ENCODE measurements at places on chromosomes 13 and 19.

GRCh38 chr13:100439247-100439970 is 149.2 kb downstream of the GGACT start:
- DNase-seq: no peak

GRCh38 chr13:40595693-40596092 is 70.7 kb downstream of the FOXO1 start:
- no peak for DNase-seq

GRCh38 chr19:39497996-39498797 is 550 bp upstream of the DLL3 start:
- peak; percentile 49 for DNase-seq

- DNase-seq: peak; percentile 9
These were observed 116.2 kb upstream of the FNDC3A start for GRCh38 chr13:48859272-48860105.

DNA sequence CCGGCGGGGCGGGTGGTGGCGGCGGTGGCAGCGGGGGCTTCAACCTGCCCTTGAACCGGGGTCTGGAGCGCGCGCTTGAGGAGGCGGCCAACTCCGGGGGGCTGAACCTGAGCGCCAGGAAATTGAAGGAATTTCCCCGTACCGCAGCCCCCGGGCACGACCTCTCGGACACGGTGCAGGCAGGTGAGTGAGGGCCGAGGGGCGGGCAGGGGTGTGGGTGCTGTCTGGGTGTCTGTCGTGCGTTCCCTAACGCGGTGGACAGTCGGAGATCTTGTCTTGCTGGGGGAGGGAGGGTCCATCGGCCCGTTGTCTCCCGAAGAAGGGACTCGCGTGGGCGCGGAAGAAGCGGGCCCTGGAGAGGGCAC is 533 bp downstream of the LRCH1 start:
- no peak for DNase-seq

DNA sequence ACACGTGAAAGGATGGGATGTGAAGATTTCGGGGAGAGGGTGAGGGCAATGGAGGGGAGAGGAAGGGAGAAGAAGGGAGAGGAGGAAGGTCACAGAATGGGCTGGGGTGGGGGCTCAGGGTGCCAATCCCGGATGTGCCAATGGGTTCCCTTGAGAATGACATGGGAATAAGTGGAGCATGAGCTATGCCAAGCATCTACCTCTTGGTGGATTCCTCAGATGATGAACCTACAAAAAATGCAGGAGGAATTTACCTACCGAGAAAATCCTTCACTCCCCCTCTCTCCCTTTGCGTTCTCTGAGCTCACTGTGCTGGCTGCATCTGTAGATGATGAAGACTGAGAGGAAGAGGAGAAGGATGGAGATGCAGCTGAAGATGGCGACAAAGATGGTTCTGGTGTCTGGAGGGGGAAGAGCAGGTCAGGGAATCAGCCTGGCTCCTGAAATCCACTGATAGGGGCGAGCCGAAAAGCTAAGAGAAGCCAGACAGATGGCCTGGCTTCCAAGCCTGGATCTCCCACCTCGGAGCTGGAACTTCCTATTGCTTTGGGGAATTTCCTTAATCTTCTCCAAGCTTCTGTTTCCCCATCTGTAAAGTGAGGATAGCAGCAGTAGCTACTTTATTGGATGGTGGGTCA is 21.6 kb downstream of the VSTM1 start:
- no peak for DNase-seq

- DNase-seq: no peak
These were observed 398.3 kb downstream of the RFC3 start for GRCh38 chr13:34216256-34216655.

DNA sequence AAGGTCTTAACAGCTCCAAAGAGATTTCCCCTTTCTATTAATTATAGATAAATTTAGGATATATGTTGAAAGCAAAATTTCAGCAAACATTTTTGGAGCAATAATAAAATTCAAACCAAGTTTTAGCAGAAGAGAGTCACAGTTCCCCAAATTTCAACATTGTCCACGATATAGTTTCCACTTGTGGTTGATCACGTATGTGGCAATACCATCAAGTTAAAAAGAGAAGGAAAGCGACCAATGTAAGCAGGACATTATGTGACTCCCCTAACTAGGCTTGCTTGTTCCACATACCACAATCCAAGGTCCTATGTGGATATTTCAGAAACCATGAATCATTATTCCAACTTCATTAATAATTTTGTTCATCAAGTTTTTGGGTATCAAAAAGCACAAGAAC is 52.8 kb downstream of the ELF1 start:
- DNase-seq: peak; percentile 35

DNA sequence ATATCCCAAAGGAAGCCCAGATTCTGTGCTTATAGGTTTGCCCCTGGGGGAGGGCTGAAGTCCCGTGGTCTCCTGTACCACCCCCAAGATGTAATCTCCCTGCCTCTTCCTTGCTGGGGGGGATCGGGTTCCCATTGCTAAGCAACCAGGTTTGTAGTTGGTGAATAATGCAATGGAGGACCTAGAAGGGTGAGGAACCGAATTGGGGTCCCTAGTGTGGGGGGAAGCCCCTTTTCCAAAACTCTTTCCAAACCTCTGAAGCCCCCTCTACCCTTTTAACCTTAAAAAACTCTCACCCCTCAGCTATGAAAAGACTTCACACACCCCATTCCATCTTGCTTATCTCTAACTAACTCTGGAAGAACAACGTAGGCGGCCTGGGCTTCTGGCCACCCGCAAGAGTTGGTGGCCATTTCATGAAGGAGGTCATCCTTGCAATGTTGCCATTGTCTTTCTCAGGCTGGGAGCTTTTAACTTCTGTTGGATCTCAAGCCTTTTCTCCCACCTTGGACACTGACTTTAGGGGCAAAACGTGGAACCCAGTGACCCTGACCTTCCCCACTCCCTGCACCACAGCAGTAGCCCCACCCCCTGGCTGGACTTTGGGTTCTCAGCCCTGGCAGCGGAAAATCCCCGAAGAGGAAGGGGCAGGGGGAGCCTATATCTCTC is 661 bp downstream of the PALM3 start:
- no peak for DNase-seq

DNA sequence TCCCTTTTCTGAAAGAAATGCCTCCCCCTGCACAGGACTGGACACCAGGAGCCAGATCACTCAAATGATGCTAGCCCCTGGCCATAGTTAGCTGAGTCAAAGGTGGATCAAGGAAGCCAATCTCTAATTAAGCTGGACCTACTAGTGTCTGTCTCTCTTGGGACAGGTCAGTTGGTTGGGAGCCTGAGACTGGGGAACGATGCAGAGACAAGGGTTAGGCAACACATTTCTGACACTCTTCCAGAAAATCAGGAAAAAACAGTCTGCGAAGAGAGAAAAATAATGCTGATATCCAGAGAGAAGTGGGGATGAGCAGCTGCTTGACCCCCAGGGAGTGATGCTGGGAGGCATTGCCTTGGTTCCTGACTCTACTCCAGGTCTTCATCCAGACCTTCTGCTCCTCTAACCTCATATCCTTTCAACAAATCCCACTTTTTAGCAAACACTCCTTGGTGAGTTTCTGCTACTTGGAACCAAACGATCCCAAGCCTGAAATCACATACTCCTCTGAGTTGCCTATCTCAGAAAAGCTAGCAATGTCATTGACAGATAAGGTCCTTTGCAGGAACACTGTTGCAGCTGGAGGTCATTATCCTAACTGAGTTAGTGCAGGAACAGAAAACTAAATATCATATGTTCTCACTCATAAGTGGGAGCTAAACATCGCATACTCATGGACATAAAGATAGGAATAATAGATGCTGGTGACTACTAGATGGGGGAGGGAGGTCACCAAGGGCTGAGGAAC is 369.7 kb downstream of the COG6 start:
- no peak for DNase-seq

- DNase-seq: peak; percentile 94
These were observed 67.3 kb downstream of the ATP11A start for GRCh38 chr13:112756967-112757758.

GRCh38 chr19:55247621-55248099 is 11.2 kb downstream of the PPP6R1 start:
- no peak for DNase-seq

DNA sequence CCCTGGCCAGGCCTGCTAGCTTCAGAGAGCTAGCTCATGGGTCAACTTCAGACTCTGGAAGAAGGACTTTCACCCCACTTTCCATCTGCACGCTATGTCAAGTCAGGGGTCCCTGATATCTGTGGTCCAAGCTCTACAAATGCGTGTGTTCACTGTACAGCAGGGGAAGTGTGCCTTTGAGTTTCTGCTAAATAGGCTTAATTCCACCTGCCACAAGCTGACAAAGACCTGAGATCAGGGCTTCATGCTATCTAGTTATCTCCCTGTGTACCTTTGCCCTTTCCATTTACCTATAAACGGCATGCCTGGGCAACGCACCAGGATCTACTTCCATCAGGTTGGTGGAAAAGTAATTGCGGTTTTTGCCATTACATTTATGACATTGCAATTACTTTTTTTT is 10.7 kb upstream of the SULT2A1 start:
- DNase-seq: no peak

- DNase-seq: no peak
These were observed 33.4 kb downstream of the ABCC4 start for GRCh38 chr13:95267662-95268342.

DNA sequence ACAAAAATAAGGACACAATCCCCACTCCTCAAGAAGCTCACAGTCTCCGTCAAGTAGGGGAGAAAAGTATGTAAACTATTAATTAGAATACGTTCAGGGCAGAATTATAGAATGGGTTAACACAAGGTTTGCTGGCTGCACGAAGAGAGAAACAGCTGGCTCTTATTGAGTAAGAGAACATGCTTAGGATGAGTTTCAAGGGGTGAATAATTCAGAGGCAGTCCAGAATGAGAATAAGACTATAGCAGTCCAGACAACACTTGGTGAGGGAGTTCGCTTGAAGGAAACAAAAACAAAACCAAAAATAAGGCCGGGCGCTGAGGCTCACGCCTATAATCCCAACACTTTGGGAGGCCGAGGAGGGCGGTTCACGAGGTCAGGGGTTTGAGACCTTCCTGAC is 61.9 kb downstream of the THSD1 start:
- DNase-seq: no peak

GRCh38 chr19:41426952-41427646 is at the start of gene B3GNT8:
B3GNT8 (minus strand) TSS chr19:41427374; CDS start chr19:41426778, 596 bp downstream.
- no peak for DNase-seq

- DNase-seq: no peak
These were observed 23.0 kb downstream of the COL4A1 start for GRCh38 chr13:110283736-110284517.

DNA sequence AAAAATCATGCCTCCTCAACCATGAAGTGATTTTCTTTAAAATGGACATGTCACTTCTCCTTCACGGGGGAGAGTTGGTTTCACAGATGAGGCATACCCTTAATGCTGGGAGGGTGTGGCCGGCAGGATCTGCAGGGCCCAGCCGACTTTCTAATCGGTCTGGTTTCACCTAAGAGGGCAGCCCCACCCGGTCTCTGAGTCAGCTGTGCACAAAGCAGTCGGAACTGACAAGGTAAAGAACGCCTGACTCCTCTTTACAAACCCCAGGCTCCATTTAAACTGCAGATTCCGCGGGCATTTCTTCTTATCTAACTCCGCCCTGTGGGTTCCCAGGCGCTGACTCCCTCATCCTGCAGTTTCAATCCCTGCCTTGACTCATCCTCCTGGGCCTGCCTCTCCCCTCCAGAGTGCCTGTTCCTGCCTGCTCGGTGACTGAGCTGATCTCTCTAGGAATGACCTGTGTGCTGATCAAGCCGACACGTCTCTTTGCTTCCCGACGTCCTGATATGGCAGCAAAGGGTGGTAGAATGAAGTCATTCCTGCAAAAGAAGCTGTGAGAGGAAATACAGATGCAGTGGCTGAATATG is 63.4 kb downstream of the EFNB2 start:
- no peak for DNase-seq

DNA sequence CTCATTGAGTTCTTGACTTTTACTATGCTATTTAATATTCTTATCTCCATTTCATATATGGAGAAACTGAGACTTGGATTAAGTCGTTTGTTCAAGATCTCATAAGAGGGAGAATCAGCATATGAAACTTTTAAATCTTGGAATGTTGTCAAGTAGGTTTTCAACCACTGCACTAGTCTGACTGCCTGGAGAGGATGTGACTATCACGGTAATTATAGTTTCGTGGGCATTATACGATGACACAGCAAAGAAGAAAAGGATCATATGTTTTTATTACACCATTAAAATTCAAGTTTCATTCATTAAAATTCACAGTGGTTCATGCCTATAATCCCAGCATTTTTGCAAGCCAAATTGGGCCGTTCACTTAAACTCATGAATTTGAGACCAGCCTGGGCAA is 555.2 kb downstream of the SLITRK1 start:
- DNase-seq: no peak

GRCh38 chr13:44810061-44810840 is 179.0 kb downstream of the NUFIP1 start:
- peak; percentile 13 for DNase-seq

DNA sequence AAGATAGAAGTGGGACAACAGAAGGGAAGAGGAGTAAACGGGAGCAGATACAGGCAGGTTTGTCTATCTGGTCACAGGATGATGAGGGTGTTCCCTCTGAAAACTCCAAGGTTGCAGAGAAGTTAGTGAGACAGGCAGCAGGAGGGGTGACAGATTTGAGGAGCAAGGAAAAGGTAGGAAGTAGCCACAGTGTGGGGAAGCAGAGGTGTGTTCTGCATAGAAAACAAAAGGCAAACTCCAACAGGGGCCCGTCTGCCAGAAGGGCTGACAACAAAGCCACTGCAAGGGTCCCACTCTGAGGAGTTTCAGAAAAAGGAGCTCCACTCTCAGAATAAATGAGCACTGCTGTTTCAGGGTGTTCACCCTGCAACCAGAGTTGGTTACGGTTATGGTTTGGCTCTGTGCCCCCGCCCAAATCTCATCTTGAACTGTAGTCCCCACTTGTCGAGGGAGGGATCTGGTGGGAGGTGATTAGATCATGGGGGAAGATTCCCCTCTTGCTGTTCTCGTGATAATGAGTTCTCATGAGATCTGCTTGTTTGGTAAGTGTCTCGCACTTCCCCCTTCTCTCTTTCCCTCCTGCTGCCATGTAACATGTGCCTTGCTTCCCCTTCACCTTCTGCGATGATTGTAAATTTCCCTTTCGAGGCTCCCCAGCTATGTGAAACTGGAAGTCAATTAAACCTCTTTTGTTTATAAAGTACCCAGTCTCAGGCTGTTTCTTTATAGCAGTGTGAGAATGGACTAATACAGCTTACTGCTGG is 32.1 kb downstream of the SMAD9 start:
- DNase-seq: peak; percentile 22

- DNase-seq: no peak
These were observed 126.3 kb downstream of the KCTD12 start for GRCh38 chr13:76759877-76760276.

- DNase-seq: no peak
These were observed 50.0 kb downstream of the GAS6 start for GRCh38 chr13:113813749-113814434.

DNA sequence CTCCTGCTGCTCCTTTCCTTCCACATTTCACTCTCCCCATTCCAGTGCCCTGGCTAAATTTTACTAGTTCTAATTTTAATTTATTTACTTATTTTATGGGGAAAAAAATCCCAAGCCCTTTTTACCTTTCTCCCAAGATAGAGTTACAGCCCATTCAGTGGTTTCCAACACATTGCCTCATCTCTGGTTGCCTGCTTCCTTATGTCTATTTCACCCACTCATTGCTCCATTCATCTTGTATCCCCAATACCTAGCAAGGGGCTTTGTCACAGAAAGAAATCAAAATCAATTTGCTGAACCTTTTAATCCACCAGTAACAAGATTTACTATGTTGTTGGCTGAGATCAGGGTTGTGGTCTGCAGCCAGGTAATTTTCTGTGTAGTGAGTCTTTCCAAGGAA is 55.9 kb downstream of the LHFPL6 start:
- DNase-seq: no peak
